ENCODE measurements at places on chromosomes 2 and 18.

DNA sequence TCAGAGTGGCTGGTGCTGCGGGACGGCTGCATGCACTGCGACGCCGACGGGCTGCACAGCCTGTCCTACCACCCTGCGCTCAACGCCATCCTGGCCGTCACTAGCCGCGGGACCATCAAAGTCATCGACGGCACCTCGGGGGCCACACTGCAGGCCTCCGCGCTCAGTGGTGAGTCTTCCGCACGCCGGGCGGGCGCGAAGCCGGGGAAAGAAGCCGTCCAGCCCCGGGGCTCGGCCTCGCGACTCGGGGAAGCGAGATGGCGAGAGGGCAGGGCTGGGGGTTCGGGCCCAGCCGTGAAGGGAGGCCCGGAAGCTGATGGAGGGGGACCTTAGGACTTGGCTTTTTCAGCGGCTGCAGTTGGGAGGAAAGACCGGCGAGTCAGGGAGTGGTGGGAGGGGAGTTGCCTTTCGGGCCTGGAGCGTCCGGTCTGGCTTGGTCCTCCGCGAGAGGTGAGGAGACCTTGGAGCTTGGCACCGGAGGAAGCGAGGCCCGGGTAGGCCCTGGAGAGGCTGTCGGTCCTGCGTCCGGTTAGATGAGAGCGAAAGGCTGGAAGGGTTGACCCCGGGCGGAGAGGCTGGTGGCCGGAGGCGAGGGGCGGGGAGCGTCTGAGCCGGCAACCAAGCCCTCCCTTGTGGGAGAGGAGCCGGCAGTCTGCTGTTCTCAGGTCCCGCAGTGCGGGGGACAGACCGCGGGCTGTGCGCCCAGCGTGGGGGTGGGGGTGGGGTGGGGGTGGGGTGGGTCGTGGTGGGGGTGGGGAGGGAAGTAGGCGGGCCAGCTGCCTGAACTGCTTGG, 691 bp downstream of the BIRC6 start:
- H3K27me3 ChIP-seq = no peaks in the 10 kb centered on the region
- peaks cover 27% of the 10 kb centered on the region for H3K36me3 ChIP-seq
- DNase-seq = peak; percentile 40
- peak overlapping the region; percentile 95 for H3K4me3 ChIP-seq

GRCh38 chr2:209613649-209614305, 157.9 kb upstream of the UNC80 start:
- H3K36me3 ChIP-seq = peaks cover 5% of the 10 kb centered on the region
- H3K27ac ChIP-seq = no peak overlapping the region
- no peaks in the 10 kb centered on the region for H3K4me1 ChIP-seq
- peaks cover 7% of the 10 kb centered on the region for H3K27me3 ChIP-seq
- DNase-seq = no peak

DNA sequence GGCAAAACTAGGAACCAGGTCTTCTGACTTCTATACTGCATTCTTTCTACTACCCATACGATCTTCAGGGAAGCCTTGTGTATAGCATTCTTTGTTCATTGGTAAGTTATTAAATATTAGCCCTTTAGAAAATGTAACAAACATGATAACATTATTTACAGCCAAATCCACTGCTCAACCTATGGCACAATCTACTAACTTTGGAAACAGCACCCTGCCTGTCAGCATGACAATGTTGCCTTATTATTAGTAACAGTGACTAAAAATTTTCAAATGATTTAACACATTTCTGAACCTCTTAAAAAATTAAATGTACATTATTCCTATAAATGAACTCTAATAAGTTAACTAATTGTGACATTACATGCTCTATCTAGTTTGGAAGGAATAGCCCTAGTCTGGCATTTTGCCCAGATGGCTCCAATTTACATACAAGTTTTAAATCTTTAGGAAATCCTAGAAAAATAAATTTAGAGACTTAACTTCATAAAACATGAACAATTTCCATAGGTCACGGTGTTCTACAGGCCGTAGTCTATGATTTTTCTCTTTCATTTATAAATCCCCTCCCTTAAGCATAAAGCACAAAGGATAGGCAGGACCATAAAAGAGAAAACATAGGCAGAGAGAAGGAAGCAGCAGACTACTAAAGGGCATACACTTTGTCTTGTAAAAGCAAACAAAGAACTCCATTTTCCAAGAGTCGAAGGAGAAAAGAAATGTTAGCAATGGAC, 33.7 kb downstream of the YES1 start:
- no peaks in the 10 kb centered on the region for H3K36me3 ChIP-seq
- DNase-seq = no peak
- H3K27ac ChIP-seq = no peak overlapping the region
- no peaks in the 10 kb centered on the region for H3K4me1 ChIP-seq
- no peak overlapping the region for H3K4me3 ChIP-seq

- peaks cover 10% of the 10 kb centered on the region for H3K36me3 ChIP-seq
- H3K4me1 ChIP-seq = peaks cover 59% of the 10 kb centered on the region
- peak overlapping the region; percentile 42 for H3K27ac ChIP-seq
- no peak for DNase-seq
- no peak overlapping the region for H3K4me3 ChIP-seq
These were observed 374.2 kb upstream of the ID2 start for GRCh38 chr2:8307606-8308180.

- no peaks in the 10 kb centered on the region for H3K27me3 ChIP-seq
- H3K27ac ChIP-seq = peak overlapping the region; percentile 63
- no peaks in the 10 kb centered on the region for H3K4me1 ChIP-seq
- no peaks in the 10 kb centered on the region for H3K36me3 ChIP-seq
- DNase-seq = no peak
These were observed 78.6 kb upstream of the RGPD4 start for GRCh38 chr2:107747964-107748583.
